ENCODE measurements at places on chromosomes 5 and 9. TPM values are rescaled to one million over a fixed set of nuclear protein-coding genes. Genes with fewer than 3 reads are reported as not detected.
A peak's percentile ranks its signal among the peaks of the same experiment; 100 is the strongest.

Gene MLANA
- not detected for polyA plus RNA-seq

Gene GRIN3A
- 0.06 TPM for polyA plus RNA-seq

Gene SPINK5
- 3.4 TPM for polyA plus RNA-seq

Gene DNAH5
- 0.03 TPM for polyA plus RNA-seq

Gene WDR36
- polyA plus RNA-seq: 3.2 TPM

Gene AFAP1L1
- 35.9 TPM for polyA plus RNA-seq

Gene GRXCR2
- polyA plus RNA-seq: 1.9 TPM

Gene TLR4
- polyA plus RNA-seq: 2.3 TPM

Gene LHFPL2
- 5.7 TPM for polyA plus RNA-seq

Gene EIF4E1B
- polyA plus RNA-seq: not detected

Gene ARSI
- polyA plus RNA-seq: not detected

Gene PCDHGC3
- 48.6 TPM for polyA plus RNA-seq

Gene FAM78A
- 7.0 TPM for polyA plus RNA-seq

Gene ACOT12
- polyA plus RNA-seq: 0.15 TPM

Gene ANKRD18A
- polyA plus RNA-seq: 0.75 TPM

DNA sequence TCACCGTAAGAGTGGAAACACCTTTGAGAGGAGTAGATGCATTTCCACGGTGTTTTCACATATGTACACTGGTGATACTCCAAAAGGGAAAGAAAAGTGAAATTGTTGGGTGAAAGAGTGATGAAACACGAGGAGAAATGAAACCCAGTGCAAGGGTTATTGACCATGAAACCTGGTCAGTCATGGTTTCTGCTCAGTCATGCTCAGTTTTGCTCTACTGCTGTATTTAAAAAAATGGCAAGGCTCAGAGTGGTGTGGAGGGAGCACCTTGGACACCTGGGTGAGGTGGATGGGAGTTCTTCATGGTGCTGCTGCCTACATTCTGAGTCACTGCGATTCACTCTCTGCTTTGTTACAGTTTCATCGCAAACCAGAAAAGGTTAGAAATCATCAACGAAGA lies 32.3 kb downstream of the NTRK2 start:
- DNase-seq: no peak

- DNase-seq: no peak
These were observed 77.5 kb upstream of the PLPP6 start for GRCh38 chr9:4584636-4585035.

- no peak for DNase-seq
These were observed 21.2 kb downstream of the TXNDC8 start for GRCh38 chr9:110316261-110317075.

DNA sequence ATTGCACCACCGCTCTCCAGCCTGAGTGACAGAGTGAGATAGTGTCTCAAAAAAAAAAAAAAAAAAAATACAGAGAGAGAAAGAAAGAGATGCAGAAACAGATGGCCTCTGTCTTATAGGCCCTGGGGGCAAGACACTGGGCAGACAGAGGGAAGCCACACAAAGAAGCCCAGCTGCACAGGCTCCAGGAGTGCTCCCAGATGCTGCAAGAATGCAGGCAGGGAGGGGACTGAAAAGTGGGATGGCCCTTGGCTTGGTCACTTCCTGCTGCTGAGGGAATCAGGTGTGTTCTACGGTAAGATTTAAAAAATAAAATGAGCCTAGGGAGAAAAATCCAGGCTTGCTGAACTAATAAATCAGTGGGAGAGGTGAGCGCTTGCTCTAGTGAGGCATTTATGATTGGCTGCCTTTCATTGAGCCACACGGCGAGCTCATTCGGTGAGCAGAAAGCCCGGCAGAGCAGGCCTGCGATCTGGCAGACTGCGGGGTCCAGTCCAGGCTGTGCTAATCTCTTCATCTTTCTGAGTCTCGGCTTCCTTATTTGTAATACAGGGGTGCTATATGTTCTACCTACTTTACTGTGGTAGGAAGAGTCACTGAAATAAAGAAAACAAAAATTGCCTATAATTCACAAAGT lies 80.6 kb downstream of the RAD23B start:
- DNase-seq: no peak

DNA sequence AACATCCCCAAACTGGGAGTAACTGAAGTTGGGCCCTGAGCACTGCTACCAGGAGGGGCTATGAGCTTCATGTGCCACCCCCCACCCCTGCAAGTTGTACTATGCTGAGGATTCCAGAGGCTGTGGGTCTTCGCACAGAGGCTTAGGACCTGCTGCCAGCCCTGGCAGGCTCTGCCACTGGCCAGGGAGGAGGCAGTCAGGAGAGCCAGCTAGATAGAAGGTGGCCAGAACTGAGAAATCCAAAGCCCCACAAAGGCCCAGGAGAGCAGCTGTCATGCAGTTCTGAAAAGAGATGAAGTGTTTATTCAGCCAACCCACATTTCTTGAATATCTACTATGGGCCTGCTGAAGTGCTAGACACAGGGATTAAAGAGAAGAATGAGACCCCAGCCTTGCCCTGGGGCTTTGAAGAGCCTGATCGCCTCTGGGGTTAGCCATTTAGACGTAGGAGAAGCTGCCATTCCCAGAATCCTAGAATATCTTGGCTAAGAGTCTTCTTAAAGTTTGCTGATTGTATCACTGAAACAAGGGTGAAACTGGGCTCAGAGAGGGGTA lies 1.4 kb downstream of the ALAD start:
- no peak for DNase-seq

DNA sequence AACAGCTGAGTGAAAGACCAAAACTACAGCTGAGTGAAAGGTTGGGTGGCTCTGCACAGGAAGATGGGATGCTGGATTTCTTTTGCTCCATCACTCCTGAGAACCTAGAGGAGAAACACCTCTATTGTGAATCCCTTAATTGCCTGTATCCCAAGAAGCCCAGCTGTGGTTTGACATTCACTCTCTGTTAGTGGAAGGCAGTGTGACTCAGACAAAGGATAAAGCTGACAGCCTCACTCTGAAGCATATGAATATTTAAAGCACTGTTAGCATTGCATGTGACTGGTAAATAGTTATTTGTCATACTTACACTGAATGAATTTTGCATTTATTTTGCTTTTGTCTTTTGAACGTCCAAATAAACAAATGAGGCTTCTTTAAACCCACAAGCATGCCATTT lies 367.1 kb upstream of the RIOK2 start:
- DNase-seq: no peak

- peak; percentile 81 for DNase-seq
These were observed 12.9 kb downstream of the ARHGAP26 start for GRCh38 chr5:142782976-142783530.

DNA sequence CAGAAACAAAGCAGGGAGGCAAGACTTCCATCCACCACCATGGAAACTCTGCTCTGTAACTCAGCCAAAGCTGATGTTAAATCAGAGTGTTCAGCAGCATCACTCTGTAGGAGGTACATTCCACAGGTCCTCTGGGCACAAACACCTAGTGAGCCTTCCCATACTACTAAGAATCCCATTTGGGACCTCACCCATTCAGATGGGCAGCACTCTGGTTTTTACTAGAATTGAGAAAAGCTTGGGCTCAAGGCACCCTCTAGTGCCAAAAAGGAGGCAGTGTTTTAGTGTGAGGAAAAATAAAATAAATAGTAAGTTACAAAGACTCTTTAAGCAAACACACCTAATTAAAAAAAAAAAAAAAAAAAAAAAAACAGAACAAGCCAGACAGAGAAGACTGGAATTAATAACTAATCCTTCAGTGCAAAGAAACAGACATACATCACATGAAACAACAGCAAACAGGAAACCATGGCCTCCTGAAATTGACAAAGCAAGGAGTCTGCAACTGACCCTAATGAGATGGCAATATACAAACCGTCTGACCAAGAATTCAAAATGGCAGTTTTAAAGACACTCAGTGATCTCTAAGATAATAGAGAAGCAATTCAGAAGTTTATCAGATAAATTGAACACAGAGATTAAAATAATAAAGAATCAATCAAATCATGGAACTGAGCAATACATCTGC lies 159.5 kb downstream of the GNA14 start:
- DNase-seq: no peak

DNA sequence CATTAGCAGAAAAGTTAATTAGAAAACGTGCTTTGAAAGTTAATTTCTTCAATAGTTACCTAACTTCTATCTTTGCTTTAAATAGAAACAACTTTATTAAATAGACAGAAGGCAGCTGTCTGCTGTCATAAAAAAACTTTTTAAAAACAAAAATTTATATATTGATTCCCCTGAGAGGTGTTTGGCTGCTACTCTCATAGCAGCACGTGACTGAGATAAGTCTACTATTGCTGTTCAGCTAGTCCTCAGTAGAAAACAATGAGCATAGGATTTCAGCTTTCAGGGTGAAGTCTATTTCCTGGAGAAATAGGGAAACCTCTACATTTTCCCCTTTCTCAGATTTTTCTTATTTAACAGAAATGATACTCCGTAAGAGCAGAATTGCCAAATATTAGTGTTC lies 135.0 kb upstream of the FBN2 start:
- no peak for DNase-seq

GRCh38 chr5:102971676-102972293 lies 148.2 kb downstream of the GIN1 start:
- DNase-seq: no peak

DNA sequence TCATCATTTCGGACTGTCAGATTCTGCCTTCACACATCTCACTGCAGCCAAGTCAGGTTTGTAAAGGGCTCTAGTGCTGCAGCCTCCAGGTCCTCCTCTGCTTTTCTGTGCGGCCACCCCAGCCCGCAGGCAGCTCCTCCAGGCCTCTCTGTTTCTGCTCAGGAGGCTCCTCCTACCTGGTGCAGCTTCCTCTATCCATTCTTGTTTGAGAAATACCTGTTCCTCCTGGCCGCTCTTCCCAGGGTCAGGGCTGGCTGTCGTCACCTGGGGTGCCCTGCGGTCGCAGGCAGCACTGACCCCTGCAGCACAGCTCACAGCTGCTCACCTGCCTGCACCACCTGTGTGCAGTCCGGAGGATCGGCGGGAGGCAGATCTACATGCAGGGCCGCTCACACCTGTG lies 387.7 kb upstream of the IRX4 start:
- DNase-seq: no peak

- no peak for DNase-seq
These were observed 651 bp downstream of the HRH2 start for GRCh38 chr5:175658299-175659145.

- DNase-seq: no peak
These were observed 57.0 kb downstream of the CFAP90 start for GRCh38 chr5:7793895-7794294.

DNA sequence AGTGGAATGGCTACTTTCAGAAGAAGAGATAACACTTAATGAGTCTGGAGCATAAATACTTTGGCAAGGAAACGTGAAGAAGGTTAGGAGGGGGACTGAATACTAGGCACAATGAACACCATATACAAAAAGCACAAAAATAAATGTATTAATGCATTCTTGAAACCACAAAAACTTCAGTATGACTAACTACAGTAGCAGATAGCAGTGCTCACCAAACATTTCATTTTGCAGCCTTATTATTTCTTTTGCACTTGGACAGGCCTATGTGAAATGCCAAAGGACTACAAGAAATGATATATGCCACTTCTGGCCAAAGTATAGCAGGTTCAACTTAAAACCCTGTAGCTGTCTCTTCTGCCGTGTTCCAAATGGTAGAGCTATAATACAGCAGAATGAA lies 26.3 kb downstream of the UBQLN1 start:
- DNase-seq: no peak

- no peak for DNase-seq
These were observed 102.5 kb downstream of the SREK1 start for GRCh38 chr5:66246608-66247007.

GRCh38 chr5:23740029-23740428 lies 232.6 kb downstream of the PRDM9 start:
- no peak for DNase-seq

- no peak for DNase-seq
These were observed 772.7 kb downstream of the PRELID2 start for GRCh38 chr5:145062280-145063062.

- no peak for DNase-seq
These were observed 30.3 kb downstream of the COMMD10 start for GRCh38 chr5:116115163-116115562.

- DNase-seq: no peak
These were observed 168.3 kb upstream of the DMAC1 start for GRCh38 chr9:7967851-7968250.

DNA sequence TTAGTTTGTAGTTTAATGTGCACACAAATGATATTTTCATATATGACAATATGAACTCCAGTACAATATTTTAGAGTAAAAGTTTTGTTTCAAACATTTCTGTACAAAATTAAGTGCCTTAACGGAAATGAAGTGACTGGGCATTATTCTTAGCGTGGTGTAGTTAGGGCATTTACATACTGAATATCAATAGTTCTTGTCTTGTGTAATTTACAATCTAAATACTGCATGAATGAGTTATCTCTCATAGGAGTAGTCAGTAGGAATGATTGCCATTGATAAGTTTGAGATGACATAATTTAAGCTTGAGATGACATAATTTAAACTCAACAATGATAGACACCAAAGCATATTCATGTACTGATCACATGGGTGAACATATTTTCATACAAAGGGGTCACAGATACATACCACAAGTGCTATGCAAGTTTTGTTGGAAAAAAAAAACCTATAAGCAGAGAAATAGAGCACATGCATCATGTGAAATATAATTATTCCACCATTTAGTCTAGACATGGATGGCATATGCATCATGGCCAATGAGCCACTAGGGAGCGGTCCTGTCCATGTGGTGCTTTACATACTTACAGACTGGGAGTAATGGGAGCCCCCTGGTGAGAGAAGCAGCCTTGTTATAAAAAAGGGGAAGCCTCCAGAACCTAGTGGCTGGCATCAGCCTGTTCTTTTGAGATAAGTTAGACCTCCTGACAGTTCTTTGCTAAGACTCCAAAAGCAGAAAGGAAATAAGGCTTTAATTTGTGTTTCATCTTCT lies 1523.9 kb downstream of the MAT2B start:
- DNase-seq: no peak

DNA sequence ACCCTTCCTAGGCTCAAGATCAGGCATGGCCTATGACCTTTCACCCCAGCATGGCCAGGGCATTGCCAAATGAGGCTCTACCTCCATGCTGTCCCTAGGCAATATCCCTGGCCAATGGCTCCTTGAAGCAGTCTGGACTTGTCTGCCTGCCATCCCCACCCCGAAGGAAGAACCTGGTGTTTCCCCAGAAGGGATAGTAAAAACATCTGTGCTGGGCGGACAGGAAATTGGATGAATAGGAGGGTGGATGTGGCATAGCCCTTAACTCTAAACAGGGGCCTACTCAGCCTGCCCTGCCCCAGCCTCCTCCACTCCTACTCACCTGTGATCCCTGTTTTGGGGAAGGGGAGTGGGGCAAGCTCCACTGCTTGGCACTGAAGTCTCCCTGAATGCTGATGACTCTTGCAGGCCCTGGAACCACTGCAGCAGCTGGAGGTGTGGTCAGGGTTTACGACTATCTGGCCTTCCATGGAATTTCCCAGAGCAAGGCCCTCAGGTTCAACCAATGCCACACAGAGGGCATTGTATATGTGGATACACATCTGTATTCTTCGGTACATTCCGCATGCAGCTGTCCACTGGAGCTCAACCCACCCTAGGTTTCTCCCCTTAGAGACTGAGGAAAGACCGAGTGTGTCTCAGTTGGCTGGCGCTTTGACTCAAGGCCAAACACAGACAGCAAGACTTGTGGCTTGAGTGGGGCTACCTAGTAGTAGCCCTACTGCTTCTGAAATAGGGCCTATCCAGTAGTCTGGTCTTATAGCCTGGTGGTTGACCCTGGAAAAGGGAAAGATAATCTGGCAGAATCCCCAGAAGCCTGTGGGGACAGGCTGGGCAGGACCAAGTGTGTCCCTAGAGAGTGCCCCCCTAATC lies 6.4 kb upstream of the P4HA2 start:
- no peak for DNase-seq

All from heart right ventricle (tissue), 16 donors.